Upper lobe of right lung (tissue), 1 donor: ENCODE measurements at places on chromosomes 2 and 18.
A peak's percentile ranks its signal among the peaks of the same experiment; 100 is the strongest.

DNA sequence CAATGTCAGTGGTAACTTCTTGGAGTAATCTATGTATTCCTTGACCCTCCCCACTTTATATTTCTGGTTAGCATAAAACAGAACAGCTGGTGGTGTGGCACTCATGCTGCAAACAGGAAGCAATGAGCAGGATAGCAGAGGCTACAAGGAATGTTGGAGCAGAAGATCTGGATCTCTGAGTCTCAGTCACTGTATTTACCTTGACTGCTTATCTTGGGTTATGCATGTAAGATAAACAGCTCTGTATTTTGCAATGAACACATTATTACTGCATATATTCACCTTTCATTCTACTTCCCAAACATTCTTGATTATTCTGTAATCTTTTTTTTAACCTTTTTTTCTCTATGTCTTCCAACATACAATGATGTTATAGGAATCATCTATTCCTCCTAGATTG is 977.9 kb upstream of the CNTNAP5 start:
- no peak for DNase-seq

DNA sequence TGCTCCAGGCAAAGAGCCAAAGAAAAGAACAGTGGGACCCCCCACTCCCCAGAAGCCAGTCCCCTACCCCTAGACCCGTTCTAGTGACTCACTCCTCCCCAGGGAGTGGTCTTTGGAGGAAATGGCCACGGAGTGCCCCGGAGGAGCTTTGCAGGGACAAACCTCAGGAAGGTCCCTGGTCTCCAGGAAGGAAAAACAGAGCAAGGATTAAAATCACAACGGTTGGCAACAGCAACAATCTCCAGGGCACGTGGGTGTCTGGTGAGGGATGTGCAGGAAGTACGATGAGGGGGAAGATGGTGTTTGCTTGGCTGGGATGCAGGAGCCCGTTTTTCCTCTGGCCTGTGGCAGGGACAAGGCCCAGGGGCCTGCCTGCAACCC is 135.0 kb downstream of the SMAD2 start:
- no peak for DNase-seq

DNA sequence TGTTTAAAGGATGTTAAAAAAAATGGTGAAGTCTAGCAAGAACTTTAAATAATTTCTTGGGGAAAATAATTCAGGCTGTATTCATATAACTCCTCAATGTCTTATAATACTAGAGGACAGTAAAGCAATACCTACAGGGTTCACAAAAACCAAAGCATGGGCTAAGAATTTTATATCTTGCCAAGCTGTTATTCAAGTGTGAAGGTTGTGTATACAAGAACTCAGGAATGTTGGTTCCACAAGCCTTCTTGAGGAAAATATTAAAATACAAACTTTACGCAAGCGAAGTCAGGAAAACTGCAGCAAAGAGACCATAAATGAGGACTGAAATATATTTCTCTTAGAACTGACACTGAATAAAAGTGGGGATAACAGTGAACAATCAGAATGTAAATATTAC is 76.1 kb upstream of the DNAJC10 start:
- DNase-seq, result no peak

DNA sequence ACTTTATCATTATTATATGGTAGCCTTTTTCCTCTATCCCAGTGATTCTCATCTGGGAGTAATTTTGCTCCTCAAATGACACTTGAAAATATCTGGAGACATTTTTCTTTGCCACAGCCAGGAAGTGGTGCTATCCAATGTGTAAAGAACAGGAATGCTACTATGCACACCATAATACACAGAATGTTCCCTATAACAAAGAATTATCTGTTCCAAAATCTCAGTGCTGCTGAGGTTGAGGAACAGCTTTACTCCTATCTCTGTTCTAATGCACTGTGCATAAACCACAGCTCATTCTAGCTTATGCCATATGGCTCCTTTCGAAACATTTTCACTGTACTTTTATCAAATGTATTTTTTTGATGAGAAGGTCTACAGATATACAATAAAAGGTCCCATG is 1231.2 kb upstream of the CELF4 start:
- no peak for DNase-seq

- DNase-seq, result no peak
Observed at GRCh38 chr2:10529611-10530010, 81.5 kb upstream of the ODC1 start.

- DNase-seq, result no peak
Observed at GRCh38 chr18:67650686-67651385, 134.3 kb upstream of the DSEL start.

DNA sequence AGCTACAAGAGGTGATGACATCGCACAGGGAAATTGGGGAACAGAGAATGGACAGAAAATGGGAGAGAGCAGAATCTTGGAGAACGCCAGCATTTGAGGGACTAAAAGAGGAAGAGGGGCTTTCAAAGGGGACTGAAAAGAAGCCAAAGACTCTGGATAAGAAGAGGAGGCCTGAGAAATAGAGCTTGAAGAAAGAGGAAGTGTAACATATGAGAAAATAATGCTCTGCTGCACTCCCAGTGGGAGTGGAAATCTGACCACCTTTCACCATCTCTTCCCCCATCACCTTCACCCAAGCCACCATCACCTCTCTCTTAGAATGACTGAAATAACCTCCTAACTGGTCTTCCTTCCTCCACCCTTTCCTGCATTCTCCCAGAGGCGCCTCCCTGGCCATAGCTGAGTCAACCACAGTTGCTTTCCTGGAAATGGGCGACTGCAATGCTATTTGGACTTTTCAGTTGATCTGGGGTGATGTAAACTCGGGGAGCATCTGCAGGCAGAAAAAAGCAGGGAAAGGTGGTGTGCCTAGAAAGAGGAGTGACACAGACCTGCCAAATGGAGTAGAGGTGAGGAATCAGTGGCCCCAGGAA is 16.8 kb downstream of the CXCR1 start:
- no peak for DNase-seq

- no peak for DNase-seq
Observed at GRCh38 chr2:29990129-29990528, 68.7 kb upstream of the ALK start.

GRCh38 chr2:9211496-9211895 is 4.9 kb downstream of the ASAP2 start:
- DNase-seq, result no peak

DNA sequence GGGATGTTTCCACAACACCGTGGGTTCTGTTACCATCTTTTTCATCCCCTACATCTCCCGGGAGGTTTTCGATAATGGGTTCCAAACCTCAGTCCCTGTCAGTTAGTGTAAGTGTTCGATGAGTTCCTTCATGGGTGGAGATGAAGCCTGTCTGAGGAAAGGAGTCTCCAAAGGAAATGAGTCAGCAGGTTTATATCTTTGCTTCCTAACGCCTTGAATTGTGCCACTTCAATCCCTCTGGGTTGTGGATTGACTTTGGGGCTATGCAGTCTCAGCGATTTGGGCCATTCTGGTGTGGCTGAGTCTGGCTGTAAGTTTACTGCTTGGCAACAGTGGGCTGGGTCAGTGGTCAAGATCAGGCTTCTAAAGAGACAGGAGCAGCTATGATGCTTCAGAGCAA is 1.2 kb downstream of the SERPINB5 start:
- no peak for DNase-seq

- DNase-seq, result no peak
Observed at GRCh38 chr18:79699653-79700052, 20.1 kb downstream of the CTDP1 start.

DNA sequence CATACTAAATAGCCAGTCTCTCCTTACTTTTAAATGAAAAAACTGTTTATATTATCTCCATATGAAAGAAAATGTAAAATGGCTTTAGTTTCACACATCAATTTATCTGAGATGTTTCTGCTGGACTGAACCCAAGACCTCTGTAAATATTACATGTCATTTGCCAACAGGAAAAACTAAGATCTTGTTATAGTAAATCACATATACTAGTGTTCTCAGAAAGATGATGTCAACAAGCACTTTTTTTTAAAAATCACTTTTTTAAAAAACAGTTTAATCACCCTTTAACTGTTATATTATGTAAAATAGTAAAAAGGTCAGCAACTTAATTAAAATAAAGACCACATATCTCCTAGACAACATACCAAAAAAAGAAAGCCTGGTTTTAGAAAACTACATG is 46.3 kb downstream of the PTPN2 start:
- DNase-seq, result no peak

- no peak for DNase-seq
Observed at GRCh38 chr2:235663875-235664274, 170.0 kb downstream of the AGAP1 start.

DNA sequence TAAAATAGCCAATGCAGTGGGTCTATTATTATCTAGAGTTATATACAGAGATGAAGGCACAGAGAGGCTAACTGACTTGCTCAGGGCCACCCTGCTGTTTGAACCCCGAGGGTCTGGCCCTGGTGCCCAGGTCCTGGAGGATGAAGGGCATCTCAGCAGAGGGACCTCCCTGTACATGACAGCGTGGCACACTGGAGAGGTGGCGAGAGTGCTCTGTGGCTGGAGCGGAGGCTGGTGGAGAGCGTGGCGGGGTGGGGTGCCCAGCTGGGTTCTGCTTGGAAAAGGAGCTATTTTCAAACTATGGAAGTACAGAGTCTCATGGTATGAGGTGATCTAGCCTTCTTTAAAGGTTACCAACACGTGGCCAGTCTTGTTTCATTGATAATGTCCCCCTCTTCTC is 35.8 kb downstream of the GREB1 start:
- DNase-seq, result peak; percentile 42

- no peak for DNase-seq
Observed at GRCh38 chr2:123366239-123366837, 658.7 kb upstream of the CNTNAP5 start.

- DNase-seq, result no peak
Observed at GRCh38 chr18:2692508-2692907, 37.0 kb downstream of the SMCHD1 start.

DNA sequence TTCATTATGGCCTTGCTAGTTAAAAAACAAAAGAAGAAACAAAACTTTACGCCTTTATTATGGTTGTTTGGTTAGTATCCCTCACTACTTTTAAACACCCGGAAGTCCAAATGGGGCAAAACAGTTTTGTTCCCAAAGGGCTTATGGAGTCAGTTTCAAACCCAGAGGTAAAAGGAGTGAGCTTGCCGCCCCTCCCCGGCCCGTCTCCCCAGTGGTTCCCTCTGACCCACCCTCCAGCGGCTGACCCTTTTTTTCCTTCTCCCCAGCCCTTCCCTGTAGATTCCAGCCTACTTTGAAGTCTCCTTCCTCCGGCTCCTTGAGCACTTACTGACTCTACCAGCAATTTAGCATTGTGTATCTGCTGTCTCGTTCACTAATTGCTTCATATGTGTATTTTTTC is 209.2 kb downstream of the ICOS start:
- no peak for DNase-seq

GRCh38 chr18:9568186-9568585 is 46.2 kb downstream of the PPP4R1 start:
- no peak for DNase-seq

DNA sequence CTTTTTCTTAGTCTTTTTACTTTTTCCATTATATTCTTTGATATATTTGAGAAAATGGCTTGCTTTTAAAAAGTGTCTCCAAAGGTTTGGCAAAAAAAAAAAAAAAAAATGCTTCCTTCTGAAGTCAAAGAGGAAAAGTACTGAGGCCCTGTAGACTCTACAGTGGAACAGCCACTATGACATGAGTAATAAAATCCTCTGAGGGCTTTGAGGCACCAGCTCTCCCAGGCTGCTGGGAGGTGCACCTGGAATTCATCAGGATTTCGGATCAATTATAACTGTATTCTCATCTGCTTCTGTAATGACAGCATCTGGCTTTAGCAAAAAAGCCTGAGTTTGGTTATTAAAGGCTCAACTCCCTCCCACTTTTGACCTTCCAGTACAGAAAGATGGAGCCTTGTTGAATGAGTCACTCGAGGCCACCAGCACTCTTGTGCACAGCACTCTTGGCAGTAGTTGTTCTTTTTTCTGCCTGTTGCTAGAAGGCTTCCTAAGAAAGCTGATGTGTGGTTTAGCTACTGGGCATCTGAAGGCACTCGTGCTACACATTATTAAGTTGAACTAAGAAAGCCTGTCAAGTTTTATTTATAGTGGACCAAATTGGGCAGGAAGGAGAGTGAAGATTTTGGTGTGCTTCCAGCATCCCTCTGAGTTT is 131.3 kb downstream of the PRPF40A start:
- DNase-seq, result no peak

GRCh38 chr2:86199834-86200177 is 549 bp downstream of the MRPL35 start:
- DNase-seq, result no peak

DNA sequence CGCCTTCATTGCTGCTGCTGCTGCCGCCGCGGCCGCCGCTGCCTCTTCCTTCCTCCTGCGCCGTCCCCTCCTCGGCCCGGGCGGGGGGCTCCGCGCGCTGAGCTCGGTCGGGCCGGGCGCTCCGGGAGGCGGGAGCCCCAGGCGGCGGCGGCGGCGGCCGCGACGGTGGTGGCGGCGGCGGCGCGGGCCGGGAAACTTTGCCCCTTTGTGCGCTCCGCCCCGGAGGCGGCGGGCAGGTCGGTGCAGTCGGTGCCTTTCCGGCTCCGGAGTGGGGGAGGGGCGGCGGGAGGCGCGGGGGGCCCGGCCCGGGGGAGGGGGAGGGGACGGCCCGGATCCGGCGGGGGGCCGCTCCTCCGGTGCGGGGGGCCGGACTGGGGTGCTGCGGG is 205 bp downstream of the TET3 start:
- DNase-seq, result peak; percentile 86

GRCh38 chr2:209324281-209324680 is 99.6 kb upstream of the MAP2 start:
- no peak for DNase-seq

GRCh38 chr2:8628179-8628865 is 53.5 kb upstream of the ID2 start:
- no peak for DNase-seq

DNA sequence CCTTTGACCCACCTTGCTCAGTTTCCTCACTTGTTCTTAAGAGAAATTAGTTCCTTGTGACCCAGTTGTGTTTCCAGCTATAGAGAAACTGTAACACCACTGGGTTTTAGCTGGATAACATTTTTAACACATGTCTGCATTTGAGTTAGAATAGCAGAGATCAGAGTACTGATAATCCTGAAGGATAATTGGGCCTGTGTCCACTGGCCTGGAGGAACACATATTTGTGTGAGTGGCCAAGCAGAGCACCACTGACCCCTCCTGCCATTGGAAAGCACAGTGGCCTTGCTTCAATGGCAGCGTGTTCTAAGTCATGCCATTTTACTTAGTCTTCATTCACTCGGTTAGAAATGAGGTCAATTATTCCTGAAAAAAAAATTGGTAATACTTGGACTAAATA is 42.6 kb downstream of the PKP4 start:
- DNase-seq, result no peak

- DNase-seq, result no peak
Observed at GRCh38 chr2:99607454-99607853, 117.6 kb upstream of the REV1 start.

DNA sequence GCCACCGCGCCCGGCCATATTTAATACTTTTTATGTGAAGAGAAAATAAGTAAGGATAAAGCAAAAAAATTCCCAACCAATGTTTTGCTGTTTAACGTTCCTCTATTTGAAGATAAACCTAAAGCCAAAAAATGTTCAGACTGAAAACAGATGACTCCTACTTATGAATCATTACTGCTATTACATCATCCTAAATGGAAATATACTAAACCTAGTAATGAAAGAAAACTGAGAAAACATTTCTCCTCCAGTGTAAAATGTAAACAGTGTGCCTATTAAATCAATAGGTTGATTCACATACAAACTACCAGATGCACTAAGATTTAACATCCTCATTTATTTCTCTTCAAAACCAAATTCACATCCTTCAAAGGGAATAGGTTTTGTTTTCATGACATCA is 43.5 kb downstream of the CWC22 start:
- DNase-seq, result no peak

GRCh38 chr2:105194022-105194675 is 47.4 kb upstream of the GPR45 start:
- DNase-seq, result no peak
